ENCODE measurements at places on chromosomes 1 and 21.
A peak's percentile ranks its signal among the peaks of the same experiment; 100 is the strongest.

- DNase-seq: peak; percentile 50
These were observed 10.3 kb upstream of the CADM3 start for GRCh38 chr1:159161001-159161718.

DNA sequence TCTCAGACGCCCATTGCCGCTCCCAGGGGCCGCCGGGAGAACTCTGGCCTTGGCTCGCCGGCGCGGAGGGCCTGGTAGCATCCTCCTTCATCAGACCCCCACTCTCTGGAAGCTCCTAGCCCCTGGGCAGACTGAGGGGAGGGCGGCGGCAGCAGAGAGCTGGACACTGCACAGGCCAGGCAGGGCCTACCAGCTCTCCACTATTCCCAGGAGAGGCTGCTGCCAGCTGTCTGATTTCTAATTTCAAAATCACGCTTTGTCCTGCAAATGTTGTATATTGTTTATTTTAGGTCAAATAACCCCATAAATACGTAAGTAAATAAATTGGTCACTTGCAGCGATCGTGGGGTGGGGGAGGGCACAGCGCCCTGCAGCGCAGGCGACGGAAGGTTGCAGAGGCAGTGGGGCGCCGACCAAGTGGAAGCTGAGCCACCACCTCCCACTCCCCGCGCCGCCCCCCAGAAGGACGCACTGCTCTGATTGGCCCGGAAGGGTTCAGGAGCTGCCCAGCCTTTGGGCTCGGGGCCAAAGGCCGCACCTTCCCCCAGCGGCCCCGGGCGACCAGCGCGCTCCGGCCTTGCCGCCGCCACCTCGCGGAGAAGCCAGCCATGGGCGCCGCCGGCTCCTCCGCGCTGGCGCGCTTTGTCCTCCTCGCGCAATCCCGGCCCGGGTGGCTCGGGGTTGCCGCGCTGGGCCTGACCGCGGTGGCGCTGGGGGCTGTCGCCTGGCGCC is at the start of gene MTARC1:
TSS of gene MTARC1 (plus strand) at position 577 of the 732 bp plus-strand sequence. CDS start at position 609, 32 bp downstream.
- peak; percentile 60 for DNase-seq

- DNase-seq: no peak
These were observed 49.1 kb downstream of the GLIS1 start for GRCh38 chr1:53689736-53690326.

DNA sequence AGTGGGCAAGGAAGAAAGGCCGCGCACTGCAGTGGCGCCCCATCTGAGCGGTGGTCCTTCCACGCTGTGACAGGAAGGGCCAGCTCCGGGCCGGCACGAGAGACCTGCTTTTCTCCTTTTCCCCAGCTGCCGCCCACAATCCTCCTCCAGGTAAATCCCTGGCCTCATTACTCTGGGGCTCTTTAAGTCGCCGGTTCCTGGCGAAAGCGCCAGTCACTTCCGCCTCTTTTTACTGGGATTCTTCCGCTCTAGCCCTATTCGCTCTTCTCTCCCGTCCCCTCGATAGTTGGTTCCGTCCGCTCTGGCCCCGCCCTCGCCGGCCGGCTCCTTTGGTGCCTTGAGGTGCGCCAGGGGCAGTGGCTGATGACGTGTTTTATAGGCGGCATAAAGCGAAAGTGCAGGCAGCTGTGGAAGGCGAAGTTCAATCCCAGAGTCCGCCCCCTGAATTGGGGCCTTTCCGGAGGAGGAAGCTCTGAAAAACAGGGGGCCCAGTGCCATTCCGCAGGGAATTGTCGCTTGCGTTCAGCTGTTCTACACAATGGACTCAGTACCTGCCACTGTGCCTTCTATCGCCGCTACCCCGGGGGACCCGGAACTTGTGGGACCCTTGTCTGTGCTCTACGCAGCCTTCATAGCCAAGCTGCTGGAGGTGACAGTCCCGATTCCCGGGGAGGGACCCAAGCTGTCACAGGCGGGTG is 26.2 kb downstream of the MIA3 start:
- peak; percentile 85 for DNase-seq

DNA sequence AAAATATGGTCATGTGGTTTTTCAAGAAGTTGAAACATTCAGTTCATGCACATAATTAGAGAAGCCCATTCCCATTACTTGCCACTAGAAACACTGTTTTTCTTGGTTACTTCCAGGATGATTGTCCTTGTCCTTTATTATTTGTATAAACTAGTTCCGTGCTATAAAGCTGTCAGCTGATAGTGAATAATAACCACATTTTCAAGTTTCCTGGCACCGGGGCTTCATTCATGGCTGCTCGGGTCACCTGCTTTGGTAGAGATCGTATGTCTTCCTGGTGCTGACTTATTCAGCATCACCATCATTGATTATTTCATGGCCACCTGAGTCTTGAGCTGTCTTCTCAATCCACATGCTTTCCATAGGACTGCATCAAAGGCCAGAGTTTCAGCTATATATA is 62.9 kb upstream of the ZNF326 start:
- DNase-seq: no peak

GRCh38 chr1:18955131-18955440 is 1.4 kb downstream of the IFFO2 start:
- DNase-seq: no peak

DNA sequence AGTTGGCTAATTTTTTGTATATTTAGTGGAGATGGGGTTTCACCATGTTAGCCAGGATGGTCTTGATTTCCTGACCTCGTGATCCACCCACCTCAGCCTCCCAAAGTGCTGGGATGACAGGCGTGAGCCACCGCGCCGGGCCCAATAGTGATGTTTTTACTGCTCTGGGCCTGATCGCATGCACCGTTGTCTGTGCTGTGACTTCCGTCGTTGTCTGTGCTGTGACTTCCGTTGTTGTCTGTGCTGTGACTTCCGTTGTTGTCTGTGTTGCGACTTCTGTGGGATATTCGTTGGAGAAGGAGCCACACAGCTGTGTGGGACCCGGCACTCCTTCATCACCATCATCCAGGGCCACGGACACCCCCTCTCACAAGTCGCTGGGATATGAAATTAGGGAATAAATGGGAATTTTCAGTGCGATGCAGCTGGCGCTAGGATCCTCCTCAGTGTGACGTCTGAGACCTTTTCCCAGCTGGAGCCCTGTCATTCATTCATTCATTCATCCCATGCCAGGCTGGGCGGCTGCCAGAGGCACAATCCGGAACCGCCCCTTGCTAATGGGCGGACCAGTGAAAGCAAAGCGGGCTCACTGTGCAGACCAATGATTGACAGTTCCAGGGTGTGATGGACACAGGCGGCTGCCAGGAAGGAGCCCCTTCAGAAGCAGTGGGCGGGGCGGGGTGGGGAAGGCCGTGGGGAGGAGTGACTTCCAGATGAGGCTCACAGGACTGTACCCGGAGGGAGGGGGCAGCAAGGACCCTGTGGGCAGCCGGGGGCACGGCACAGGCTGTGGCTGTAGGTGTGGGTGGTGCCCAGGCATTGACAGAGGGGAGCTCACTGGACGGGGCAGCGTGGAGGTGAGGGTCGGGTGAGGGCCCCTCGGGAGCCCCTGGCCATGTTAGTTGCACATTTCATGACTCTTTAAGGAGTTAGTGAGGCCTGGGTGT is 48.9 kb downstream of the PRKCZ start:
- no peak for DNase-seq

DNA sequence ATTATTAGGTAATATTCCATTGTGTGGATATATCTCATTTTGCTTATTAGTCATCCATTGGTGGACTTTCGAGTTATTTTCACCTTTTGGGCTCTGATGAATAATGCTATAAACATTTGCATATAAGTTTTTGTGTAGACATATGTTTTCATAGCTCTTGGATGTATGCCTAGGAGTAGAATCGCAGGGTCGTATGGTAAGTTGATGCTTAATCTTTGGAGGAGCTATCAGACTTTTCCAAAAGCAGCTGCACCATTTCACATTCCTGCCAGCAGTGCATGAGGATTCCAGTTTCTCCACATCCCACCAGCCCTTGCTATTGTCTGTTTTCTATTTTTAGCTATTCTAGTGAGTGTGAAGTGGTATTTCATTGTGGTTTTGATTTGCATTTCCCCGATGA is 120.3 kb upstream of the TMEM51 start:
- peak; percentile 53 for DNase-seq

GRCh38 chr1:24921938-24922662 is 8.0 kb downstream of the RUNX3 start:
- no peak for DNase-seq

GRCh38 chr1:225689882-225690459 is 37.0 kb upstream of the ENAH start:
- peak; percentile 31 for DNase-seq

GRCh38 chr1:214550857-214551435 is 456 bp downstream of the PTPN14 start:
- DNase-seq: peak; percentile 27

DNA sequence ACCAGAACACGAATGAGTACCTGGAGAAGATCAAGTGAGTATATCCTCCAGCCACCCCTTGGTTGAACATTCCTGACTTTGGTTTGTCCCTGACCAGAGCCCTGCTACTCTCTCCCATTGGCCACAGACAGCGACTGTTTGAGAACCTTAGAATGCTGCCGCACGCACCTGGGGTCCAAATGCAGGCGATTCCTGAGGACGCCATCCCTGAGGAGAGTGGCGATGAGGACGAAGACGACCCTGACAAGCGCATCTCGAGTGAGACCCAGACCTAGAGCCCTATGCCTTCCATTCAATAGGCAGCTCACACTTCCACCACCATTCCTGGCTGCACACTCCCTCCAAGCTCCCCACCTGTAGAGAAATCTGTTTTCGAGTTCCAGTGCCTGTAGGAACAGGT is 4.5 kb downstream of the MARCKSL1 start:
- no peak for DNase-seq

DNA sequence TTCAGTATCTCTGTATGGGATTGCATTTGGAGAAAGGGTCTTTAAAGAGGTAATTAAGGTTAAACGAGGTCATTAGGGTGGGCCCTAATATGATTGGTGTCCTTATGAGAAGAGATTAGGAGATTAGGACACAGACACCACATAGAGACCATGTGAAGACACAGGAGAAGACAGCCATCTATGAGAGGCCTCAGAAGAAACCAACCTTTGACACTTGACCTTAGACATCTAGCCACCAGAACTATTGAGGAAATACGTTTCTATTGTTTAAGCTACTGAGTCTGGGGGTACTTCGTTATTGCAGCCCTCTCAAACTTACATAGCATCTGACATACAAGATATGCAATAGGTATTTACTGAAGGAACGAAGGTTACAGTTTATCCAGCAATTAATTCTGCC is 7.3 kb upstream of the VPS45 start:
- no peak for DNase-seq

DNA sequence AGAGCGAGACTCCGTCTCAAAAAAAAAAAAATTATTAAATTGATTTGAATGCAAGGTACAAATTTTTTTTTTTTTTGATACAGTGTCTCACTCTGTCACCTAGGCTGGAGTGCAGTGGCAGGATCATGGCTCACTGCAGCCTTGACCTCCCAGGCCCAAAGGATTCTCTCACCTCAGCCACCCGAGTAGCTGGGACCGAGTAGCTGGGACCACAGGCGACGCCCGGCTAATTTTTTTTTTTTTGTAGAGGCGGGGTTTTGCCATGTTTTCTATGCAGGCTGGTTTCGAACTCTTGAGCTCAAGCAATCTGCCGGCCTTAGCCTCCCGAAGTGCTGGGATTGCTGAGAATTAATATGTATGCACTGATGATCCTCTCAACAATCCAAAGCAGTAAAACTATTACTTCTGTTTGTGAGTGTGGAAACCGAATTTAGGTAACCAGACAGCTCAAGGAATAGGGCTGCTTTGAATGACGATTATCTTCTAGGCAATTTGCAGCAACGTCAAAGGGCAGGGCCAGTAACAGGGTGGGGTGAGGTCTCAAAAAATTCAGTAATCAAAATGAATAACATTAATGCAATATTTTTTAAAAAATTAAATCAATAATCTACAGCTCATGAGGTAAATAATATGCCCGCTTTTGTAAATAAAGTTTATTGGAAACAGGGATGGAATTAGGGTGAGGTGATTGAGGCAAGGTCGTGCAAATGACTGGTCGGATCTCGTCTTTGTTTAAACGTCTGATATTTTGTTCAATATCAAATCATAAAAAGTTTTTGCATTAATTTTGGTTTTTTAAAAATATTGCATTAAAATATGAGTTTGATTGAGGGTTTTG is 1.2 kb downstream of the CLSPN start:
- DNase-seq: no peak

DNA sequence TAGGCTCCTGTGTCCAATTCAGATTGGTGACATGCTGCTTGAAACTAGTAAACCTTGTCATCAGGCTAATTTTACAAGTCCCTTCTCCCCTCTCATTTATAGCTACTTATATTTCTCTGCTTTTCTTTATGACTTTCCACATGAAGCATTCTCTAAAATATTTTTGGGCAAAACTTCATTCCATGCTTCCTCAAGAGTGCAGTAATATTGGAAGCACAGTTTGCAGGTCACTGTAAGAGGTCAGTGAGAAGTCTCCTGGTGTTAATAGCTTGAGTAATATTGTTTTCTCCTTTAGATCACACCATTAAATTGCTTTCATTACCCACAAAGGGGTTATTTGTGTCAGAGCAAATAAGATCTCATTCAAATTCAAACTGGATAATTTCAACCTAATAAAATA is 46.6 kb downstream of the LPAR3 start:
- DNase-seq: no peak

- no peak for DNase-seq
These were observed 36.3 kb downstream of the GLMN start for GRCh38 chr1:92262516-92262915.

DNA sequence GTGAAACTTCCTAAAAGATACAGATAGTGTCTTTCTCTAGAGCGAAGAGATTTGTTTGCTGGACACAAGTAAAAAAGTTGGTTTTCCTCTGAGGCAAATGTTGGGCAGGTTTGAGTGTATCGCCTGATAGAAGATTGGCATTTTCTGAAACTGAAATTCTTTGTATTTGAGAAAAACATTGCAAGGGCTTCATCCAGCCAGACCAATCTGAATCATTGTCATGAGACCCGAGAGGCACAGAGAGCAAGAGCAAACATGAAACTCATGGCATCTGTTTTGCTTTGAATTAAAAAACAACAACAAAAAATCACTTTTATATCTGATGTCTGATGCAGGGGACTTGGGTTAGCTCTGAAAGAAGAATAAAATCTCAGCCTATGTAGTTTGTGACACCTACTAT is 379.3 kb upstream of the NCAM2 start:
- DNase-seq: no peak

GRCh38 chr1:169886422-169886821 is 7.3 kb downstream of the SCYL3 start:
- DNase-seq: no peak

DNA sequence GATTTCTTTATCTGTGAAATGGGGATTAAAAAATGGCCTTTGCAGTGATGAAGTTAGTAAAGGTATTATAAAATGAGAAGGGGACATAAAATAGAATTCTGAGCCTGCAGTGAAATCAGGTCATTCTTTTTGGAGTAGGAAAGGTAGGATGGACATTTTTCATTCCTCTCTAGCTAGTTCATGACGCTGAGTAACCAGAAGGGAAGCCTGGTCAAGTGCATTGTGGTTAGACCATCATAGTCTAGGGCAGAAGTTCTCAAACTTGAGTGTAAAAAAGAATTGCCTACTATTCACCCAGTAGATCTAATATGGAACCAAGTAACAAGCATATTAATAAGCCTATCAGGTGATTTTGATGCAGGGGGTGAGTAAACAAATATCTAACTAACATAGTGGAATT is 50.8 kb downstream of the TGFB2 start:
- DNase-seq: no peak

GRCh38 chr1:180672505-180672904 is 40.7 kb downstream of the XPR1 start:
- no peak for DNase-seq

GRCh38 chr1:119010201-119010600 is 22.1 kb upstream of the TBX15 start:
- no peak for DNase-seq
